ENCODE measurements at places on chromosomes 2 and 18.
A peak's percentile ranks its signal among the peaks of the same experiment; 100 is the strongest.

DNA sequence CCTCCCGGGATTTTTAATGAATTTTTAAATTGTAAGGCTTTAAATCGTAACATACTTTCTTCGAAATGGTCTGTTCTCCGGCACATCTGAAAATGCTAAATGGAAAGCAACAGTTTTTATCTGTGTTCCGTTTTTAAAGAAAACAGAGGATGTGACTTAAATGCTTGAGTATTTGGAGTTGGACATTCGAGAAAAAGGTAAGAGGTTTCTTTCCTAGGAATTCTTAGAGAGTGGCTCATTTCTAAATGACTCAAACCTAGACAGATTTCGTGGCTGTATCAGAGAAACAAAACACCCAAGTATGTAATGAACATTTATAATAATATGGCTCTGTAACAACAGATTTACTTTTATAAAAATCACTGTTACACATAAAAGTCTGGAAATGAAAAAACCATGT is 177.6 kb upstream of the CCDC68 start:
- peak; percentile 41 for DNase-seq

- no peak for DNase-seq
Measured at GRCh38 chr2:147156970-147157369, 687.9 kb upstream of the ACVR2A start.

DNA sequence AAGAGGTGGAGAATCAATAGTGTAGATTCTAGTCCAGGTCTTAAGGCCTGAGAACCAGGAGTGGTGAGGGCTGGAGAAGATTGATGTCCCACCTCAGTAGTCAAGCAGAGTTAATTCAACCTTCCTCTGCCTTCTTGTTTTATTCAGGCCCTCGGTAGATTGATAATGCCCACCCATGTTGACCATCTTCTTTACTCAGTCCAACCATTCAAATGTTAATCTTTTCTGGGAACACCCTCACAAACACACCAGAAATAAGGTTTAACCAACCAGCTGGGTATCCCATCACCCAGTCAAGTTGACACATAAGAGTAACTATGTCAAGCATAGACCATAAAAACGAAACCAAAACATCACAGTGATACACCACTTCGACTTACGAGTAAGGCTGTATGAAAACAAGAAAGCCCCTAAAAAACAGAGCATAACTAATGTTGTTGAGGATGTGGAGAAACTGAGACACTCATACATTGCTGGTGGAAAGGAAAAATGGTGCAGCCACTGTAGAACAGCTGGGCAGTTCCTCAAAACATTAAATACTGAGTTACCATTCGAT is 57.5 kb downstream of the SLC35F5 start:
- DNase-seq: no peak

DNA sequence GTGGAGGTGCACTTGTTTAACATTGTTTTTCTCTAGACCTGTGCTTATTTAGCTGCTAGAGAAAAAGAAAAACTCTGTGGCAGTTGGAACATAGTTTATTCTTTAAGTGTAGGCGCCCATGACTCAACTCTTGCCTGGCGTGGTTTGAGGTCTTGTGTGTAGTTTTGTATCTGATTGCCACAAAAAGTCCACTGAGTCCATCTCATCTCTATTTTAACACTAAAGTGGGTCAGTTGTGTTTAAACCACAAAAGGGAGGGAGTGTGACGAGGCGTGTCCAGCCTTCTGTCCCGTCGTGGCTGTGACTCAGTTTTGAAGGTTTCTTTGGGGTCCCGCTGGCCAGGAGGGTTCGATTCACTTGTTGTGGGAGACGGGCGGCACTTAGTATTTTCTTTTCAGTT is 15.3 kb upstream of the UGT1A9 start:
- DNase-seq: no peak

DNA sequence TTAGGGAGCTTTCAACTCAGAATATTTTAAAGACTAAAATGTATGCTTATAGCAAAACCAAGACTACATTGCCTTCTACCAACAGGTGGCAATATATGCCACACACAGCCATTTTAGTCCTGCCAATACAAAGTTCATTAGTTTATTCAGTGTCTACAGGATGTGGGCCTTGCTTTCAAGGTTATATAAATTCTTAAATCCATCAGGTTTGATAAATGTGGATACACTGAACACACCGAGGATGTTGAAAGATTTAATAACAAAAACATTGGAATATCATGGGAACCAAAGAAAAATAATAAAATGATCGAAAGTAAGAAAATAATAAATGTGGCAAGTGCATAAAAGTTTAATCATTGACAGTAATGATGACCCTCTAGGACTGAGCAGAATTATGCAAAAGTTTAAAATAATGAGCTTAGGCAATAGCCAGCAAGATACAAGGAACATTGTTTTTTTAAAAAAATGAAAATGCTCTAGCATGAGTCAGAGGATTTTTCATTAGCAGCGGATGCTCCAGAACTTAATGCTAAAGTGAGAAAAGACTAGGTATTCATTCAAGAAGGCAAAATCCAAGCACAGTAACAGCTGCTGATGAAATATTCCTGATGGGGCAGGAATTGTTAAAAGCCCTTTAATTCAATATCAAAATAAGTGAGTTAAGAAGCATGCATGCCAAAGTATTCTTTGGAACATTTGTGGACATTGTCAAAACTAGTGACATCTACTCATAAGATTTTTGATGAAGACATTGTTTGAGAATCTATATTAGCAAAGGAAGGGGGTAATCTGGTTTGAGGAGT is 14.2 kb downstream of the SCN9A start:
- DNase-seq: peak; percentile 60

GRCh38 chr2:120203251-120204021 is 19.8 kb downstream of the TMEM185B start:
- DNase-seq: peak; percentile 24

DNA sequence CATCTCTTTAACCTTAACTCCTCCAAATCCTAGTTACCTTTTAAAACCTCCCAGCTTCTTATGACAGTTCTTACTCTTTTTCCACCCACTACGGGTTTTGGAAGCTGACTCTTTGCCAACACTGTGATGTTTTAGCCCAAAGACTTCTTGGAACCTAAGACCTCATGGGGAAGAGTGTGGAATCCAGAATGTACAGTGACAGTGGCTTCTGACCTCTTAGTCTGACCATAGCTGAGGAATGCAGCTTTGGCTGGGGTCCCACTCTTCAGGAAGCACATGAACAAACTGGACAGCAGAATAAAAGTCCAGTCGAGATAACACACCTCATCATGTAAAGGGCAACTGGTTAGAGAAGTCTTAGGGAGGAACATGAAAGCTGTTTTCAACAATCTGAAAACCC is 161.1 kb upstream of the PKDCC start:
- DNase-seq: peak; percentile 48

DNA sequence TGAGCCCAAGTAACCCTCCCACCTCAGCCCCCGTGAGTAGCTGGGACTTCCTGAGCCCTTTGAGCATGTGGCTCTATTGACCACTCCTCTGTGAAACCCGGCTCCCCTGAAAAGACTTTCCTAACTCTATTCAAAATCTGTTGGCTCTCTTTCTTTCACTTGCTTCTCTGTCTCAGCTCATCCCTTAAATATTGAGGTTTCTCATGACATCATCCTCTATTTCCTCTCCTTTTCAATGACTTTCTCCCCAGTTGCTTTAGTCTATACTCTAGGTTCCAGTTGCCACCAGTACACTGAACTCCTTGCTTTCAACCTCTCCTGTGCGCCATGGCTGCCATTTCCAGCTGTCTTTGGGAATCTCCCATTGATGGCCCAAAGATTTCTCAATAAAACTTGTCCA is 79.8 kb upstream of the STK17B start:
- no peak for DNase-seq

DNA sequence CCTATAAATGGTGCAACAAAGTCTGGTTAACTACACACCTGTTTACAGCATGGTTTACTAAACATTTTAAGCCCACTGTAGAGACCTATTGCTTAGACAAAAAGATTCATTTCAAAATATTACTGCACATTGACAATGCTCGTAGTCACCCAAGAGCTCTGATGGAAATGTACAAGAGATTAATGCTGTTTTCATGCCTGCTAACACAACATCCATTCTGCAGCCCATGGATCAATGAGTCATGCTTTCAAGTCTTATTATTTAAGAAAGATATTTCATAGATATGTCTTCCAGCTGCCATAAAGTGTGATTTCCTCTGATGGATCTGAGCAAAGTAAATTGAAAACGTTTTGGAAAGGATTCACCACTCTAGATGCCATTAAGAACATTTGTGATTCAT is 781.1 kb downstream of the MBD2 start:
- no peak for DNase-seq

DNA sequence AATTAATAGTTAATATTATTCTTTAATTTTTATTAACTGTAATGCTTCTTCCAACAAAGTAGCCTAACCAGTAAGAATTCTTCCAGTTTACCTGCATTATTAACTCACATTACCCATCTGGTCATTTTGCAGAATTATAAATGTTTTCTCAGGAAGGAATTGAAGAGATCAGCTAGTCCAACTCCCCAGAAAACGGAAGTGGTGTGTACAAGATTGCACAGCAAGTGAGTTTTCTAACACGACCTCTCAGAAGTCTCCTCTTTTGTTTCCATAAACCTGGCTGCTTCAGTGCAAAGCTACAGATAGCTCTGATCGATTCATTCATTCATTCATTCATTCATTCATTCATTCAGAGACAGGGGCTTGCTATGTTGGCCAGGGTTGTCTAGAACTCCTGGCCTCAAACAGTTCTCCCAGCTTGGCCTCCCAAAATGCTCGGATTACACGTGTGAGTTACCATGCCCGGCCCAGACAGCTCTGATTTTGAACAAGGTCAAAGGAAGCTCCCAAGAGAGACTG is 128.8 kb upstream of the REV1 start:
- no peak for DNase-seq

DNA sequence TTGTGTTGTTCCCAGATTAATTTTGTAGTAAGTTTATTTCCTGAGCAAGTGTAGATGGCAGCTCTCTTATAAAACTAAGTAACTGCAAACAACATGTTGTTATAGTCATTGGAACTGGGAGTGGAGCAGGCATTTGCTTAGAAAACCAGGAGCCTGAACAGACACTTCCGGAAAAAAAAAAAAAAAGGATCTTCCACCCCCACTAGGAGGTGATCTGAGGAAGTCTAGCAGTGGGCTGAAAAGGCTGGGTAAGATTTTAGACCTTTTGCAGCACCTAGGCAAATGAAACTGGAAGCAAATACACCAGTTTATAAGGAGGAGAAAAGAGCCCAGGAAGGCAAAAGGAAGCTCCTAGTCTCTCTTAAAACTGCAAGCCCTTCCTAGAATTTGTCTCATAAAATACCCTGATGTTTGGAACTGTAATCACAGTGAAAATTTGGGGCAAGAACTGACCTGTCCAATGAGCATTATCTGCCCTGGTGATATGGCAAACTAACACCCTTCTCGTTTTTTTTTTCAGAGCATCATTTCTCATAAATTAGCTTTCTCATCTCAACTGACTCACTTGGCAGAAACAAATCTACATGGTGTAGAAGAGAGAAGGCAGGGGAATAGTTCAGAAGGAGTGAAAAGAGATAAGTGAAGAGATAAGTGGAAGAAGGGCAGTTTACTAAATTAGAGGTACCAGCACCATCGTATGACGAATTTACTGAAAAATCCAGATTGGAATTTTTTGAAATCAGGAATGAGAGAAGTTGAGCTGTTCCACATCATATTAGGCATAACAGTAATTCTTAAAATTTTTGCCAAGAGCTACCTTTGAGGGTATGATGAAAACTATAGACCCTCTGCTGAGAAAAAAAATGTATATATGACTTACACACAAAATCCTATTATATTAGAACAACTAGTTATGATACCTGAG is 4.2 kb upstream of the CCNYL1 start:
- DNase-seq: no peak

- peak; percentile 53 for DNase-seq
Measured at GRCh38 chr2:152223977-152224376, 48.4 kb upstream of the STAM2 start.

DNA sequence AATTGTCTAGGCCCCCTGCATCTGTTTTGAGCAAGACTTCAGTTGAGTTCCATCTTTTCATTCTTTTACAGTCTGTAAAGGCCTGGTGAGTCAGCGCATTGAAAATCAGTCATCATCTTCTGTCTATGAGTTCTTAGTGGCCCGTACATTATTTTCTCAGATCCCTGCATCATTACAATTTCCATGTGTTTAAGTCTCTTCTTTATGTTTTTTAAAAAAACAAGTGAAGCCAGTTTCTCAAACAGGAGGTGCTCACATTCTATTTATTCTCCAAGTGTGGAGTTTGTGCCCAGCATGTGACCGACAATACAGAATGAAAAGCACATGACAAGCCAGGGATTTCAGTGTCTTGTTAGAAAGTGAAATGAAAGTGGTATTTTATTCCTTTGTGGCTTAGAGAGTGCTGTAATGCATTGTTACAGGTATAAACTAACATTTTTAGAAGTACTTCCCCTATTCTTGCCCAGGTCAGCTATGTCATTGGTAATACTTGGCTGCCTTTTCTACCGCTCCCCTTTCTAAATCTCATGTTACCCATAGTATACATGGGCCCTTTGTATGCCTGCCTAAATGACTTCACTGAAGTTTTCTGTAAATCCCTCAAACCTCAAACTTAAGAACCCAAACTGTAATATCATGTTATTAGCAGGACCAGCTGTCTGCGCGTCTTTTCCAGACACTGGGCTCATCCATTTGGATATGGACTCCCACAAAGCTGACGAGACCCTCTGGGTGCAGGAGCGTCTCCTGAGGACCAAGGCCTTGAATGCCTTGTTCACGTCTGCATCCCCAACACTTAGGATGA is 67.6 kb downstream of the FEZ2 start:
- peak; percentile 49 for DNase-seq

DNA sequence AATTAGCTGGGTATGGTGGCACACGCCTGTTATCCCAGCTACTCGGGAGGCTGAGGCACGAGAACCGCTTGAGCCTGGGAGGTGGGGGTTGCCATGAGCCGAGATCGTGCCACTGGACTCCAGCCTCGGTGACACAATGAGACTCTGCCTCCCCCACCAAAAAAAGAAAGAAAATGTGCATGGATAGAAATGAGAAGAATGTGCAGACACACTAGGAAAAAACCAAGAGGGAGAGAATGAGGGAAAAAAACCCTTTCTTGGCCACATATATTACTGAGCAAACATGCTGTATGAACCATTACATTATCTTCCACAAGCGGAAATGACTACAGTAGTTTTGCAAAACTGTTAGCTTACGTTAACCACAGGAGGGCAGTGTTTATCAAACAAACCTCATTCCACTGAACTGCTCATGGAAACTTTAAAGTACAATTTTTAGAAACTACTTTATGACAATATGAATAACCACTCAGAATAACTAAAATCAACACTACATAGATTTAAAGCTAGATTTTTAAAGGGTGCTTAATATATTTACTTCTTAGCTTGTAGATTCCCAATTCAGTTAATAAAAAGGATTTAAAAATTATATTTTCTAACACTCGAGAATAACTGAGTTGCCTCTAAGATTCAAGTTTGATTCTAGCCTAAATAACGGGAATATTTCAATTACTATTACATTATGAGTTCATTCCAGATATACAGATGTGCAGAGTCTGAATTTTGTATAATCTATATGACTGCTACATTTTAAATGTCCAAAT is 26.4 kb downstream of the ASXL2 start:
- peak; percentile 93 for DNase-seq

- DNase-seq: no peak
Measured at GRCh38 chr18:58447402-58448095, 181.3 kb downstream of the ALPK2 start.

Measured in fibroblast of pulmonary artery (primary cell).